ENCODE measurements at places on chromosomes 7 and 10.

DNA sequence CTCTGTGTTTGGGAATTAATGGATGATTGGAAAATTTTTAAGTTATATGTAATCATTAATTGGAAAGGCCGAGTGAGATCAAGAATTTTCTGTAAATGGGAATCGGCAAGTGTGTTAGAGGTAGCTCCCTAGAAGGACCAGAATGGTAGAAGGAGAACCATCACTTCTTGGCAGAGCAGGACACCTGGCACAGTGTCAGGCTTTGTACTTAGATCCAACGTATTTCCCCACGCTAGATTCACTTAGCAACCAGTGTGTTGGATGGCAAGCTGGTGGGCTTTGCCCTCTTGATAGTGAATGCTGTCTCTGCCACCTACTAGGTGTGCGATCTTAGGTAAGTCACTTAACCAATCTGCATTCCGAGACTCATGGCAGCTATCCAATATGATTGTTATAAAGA lies 107.8 kb upstream of the ZNF438 start:
- no peak for DNase-seq

DNA sequence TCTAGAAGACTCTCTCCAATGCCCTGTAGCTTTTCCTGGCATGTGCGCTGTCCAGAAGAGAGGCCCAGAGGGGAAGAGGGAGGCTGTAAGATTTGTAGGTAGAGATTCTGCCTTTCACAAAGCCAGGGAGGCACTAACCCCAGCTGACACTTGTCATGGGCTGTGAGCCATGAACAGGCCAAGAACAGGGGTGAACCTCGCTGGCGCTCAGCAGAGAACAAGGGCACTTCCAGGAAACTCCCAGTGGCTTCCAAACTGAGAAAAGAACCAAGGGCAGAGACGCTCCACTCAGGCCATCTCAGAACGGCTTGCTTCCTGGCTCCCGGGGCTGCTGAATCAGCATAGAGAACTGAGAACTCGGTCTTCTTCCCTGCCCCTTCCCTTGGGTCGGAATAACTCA lies 257.8 kb upstream of the ZNF32 start:
- no peak for DNase-seq

DNA sequence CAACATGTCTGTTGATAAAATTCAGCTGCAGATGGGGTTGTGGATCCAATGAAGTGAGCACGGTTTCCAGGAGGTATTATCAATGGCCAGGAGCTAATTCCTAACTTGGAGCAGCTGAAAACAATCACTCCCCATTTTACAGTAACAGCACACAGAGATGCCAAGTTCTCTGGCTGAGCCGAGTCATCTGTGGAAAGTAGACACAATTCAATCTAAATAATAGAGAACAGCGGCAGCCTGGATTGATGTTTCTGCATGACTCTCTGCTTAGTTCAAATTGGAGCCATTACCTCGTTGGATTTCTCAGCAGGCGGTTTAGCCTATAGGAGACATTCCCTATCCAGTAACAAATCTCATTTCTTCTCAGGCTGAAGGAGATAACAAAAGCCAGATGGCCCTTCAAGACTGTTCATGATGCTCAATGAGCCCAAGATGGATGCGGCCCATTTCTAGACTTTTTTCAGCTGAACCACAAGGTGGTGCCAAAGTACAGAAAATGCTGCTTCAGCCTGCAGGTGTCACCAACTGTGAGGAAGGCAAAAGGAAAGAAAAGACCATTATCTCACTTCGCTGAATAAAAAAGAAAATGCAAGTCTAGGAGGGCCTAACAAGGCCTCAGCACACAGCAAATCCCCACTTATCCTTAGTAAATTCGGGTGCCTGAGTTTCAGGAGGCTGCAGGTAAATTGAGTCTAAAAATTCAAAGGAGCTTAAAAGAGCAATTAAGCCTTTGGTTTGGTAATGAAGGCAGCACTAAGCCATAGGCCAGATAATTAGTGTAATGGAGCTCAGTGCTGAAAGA lies 83.7 kb downstream of the SLC16A9 start:
- no peak for DNase-seq

DNA sequence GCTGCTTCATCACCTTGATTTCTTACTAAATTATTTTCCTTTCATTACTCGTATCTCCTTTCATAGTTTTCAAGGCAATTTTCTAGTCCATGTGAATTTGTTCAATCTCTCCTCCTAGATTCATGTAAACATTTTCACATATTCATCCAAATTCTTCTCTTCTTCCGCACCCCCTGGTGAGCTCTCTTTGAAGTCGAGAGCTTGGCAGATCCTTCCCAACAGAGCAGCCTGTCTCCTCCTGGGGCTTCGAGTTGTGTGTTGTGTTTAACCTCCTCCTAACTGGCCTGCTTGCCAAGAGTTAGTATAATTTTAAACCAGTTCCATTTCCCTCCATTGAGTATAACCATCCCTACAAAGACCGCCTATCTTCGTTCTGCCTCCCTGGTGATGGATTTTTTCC lies 272.4 kb upstream of the CELF2 start:
- no peak for DNase-seq

DNA sequence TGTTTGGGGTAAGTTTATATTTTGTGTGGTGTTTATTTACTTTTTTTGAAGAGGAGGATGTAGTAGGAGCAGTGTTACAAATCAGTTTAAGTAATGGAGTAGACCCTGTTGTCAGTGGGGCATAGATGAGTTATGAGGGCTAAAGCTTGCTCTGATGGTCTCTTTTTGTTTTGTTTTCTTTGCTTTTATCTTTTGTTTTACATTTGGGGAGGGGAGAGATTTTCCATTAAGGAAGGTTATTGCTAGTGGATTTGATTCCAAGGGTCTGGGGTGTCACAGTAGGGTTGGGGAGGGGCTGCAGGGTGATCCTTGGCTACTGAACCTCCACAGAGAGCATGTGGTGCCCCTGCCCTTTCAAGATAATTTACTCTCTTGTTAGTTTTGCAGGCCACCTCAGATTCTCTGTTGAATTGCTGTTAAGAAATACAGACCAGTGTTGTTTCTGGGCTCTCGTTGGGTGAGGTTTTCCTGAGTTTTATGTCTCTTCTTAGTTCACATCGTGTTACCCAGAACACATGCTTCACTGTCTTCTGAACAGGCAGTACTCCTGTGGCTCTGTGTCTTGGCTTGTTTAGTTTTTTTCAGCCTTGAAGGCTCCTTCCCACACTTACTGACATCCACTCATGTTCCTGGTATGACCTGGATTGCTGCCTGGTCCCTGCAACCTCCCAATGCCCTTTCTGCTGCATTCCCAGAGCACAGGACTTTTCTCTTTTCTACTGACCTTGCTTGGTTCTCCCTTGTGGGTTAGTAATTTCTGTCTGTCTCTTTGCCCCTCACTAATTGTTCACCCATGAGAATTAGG lies 4.2 kb downstream of the KIFBP start:
- DNase-seq = no peak

GRCh38 chr10:124916098-124916584 lies 25.8 kb upstream of the ZRANB1 start:
- peak; percentile 27 for DNase-seq

- no peak for DNase-seq
These were observed 3.9 kb downstream of the HIP1 start for GRCh38 chr7:75734586-75735458.

GRCh38 chr7:34128762-34129161 lies 223.4 kb downstream of the BMPER start:
- no peak for DNase-seq

DNA sequence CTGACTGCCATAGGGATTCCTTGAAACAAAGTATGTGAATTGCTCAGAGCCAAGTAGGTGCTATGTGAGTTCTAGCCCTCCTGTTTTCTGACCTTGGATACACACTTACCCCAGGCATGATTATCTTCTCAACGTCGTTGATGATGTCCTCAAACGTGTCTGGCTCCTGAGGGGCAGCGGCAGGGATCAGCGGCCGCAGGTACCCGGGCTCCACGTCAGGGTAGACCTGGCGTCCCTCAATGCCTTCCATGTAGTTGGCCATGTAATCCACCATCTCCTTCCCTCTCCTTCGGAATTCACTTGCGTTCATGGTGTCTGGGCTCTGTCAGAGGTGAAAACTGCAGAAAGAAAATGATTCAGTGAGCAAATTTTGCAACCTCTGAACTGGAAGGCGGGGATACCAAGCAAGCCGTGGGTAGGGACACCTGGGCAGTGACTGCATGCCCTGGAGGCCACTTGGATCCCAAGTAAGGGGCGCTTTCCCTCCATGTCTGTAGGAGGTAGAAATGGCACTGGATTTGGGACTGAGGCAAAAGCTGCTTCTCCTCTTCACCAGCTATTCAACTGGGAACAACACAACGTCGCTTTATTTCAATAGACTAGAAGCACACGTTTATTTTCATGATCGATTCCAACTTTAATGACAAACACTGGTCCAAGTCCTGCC lies 21.3 kb downstream of the DDC start:
- DNase-seq = peak; percentile 6

DNA sequence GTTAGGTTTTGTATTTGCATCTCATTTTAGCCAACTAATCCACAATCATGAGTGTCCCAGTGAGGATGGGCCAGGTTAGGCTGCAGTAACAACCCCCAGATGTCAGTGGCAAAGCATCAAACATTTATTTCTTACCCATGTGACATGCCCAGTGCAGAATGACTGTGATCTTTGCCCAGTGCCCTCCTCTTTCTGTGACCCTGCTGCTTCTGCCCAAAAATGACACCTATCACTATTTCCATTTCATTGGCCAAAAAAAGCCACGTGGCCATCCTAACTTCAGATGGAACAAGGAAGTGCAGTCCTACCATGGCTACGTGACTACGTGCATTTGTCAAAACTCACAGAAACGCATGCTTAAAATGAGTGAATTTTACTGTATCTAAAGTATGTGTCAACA lies 109.2 kb upstream of the PRR15 start:
- DNase-seq = no peak

- DNase-seq = no peak
These were observed 6.2 kb upstream of the STARD3NL start for GRCh38 chr7:38171623-38172391.

- peak; percentile 68 for DNase-seq
These were observed 94.5 kb downstream of the MAD1L1 start for GRCh38 chr7:2138146-2138765.

GRCh38 chr7:78762625-78763024 lies 690.8 kb downstream of the MAGI2 start:
- no peak for DNase-seq

GRCh38 chr7:26167303-26167934 lies 15.4 kb downstream of the NFE2L3 start:
- peak; percentile 41 for DNase-seq

GRCh38 chr7:108307595-108307994 lies 148.6 kb downstream of the NRCAM start:
- DNase-seq = no peak

DNA sequence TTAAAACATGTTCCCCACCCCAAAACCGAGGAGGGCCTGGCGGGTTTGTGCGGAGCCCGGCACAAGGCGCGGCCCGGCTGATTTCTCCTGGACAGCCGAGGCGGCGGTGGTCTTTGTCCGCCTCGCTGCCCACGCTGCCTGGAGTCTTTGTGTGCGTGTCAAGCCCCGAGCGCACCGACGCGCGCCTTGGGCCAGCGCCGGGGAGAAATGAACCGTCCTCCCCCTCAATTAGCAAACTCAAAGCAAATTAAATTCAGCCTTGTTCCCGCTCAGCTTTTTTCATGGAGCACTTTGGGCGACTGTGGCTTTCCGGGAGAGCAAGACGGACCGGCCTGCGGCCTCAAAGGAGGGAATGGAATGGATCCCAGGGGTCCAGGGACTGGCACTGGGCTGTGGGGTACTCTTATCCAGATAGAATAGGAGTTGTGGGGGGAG lies 4.1 kb downstream of the EMX2 start:
- DNase-seq = no peak

DNA sequence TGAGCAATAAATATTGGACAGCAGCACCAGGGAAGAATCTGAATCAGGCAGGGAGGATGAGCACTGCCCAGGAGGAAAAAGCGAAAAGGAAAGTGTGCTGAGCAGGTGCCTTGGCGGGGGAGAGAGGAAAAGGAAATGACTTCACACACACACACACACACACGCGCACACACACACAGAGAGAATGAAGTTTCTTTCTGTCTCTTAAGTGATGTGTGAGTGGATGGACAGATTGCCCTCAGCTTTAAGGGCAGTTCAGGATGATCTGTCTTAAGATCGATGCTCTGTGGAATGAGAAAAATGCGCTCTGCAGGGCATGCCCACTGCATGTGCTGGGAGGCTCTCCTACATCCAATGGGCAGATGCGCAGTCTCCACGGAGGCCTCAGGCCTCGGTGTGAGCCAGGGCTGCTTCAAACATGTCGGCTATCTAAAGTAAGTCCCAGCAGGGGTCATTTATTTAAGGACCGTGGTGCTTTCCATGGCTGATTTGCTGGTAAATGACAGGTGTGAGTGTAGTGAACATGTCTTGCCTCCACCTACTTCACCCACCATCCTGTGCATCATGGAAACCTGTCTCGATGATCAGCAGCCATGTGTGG lies 2.5 kb upstream of the ACBD5 start:
- DNase-seq = peak; percentile 75

- DNase-seq = no peak
These were observed 170.6 kb upstream of the GRB10 start for GRCh38 chr7:50953303-50953702.

GRCh38 chr10:110394898-110395297 lies 90.2 kb upstream of the SMNDC1 start:
- DNase-seq = no peak

DNA sequence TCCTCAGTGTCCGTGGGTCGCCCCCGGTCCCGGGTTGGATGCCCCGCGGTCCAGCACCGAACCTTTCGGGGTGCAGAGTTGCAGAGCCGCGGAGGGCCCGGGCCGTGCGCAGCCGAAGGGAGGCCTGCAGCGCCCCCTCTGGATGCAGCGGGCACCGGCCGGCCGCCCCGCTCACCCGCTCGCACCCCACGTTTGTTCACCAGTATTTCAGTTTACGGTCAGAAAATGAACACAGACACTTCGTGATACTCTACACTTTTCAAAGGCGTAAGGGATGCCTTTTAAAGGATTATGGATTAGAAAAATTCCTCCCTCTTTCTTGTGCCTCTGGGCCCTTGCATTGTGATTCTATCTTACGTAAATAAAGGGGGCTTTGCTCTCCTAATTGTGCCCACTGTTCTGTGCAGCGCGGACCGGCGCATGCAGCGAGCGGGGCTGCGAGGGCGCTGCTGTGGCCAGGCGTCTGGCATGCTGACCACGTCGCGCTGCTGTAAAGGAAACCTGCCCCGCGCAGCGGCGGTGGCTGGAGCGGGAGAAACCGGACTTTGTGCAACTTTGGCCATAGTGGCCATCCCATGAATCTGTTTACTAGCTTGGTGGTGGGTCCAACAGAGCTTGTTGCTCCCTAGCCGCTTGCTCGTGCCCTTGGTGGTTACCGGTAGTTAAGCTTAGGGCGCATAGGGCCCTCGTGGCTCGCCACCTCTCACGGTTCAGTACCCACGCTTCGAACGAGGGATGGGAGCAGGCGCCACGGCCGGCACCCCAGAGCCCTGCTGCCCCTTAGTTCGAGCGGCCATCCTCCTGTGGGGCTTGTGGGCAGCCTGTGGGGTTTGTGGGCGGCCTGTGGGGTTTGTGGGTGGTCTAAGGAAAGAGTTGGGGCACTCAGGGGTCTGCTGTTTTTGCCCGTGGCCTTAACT lies 739 bp upstream of the MEST start:
- DNase-seq = peak; percentile 65

GRCh38 chr10:91162050-91162494 lies 58.4 kb upstream of the PCGF5 start:
- DNase-seq = no peak
